Large intestine (tissue), 12 donors: ENCODE measurements at places on chromosomes 3 and 15.
A peak's percentile ranks its signal among the peaks of the same experiment; 100 is the strongest.

DNA sequence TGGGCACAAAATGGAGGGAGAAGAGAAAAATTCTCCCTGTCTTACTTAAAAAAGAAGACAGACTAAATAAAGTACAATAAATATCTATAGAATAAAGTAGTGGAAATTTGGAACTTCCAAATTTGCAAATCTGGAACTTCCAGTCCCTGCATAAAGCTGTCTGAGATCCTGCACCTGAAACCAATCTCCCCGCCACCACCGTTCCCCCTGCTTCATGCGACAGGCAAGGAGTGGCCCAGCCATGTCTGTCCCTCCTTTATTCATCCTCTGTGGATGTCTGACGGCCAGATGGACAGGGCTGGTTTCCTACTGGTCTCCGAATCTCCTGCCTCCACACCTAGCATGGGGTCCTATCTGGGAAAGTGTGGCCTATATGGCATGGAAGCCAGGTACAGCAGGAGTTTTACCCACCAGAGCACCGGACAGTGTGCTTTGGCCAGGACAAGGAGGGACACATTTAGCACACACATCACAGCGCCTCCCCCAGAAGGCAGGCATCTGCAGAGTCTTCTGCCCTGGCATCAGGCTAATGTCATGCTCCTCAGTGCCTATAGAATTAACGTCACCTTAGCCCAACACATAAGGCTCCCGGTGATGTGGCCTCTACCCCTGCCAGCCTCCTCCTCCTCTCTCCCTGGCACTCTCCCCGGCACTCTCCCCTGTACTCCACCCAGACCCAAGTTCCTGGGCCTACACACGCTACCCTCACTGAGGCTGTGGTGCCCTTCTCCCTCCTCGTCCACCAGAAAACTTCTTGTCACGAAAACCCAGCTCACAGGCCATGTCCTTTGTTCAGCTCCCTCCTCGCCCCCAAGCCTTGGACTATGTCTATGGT lies 170.8 kb downstream of the XXYLT1 start:
- H3K36me3 ChIP-seq, result no peaks in the 10 kb centered on the region
- no peak overlapping the region for H3K27ac ChIP-seq
- no peak for DNase-seq
- H3K4me1 ChIP-seq, result peaks cover 36% of the 10 kb centered on the region
- H3K27me3 ChIP-seq, result no peaks in the 10 kb centered on the region
- H3K4me3 ChIP-seq, result no peak overlapping the region

GRCh38 chr15:33831646-33832045 lies 136.7 kb upstream of the CHRM5 start:
- H3K4me3 ChIP-seq, result no peak overlapping the region
- H3K27me3 ChIP-seq, result no peaks in the 10 kb centered on the region
- H3K4me1 ChIP-seq, result no peaks in the 10 kb centered on the region

GRCh38 chr3:52357151-52358080 lies 41.3 kb downstream of the DNAH1 start:
- H3K4me1 ChIP-seq, result no peaks in the 10 kb centered on the region
- H3K4me3 ChIP-seq, result no peak overlapping the region
- no peaks in the 10 kb centered on the region for H3K27me3 ChIP-seq
- no peak for DNase-seq
- no peak overlapping the region for H3K27ac ChIP-seq

GRCh38 chr3:185950728-185951127 lies 12.9 kb upstream of the TRA2B start:
- H3K4me3 ChIP-seq, result no peak overlapping the region
- H3K4me1 ChIP-seq, result peaks cover 9% of the 10 kb centered on the region
- no peak overlapping the region for H3K27ac ChIP-seq
- peak; percentile 39 for DNase-seq

- no peak for DNase-seq
- H3K27me3 ChIP-seq, result no peaks in the 10 kb centered on the region
- no peaks in the 10 kb centered on the region for H3K4me1 ChIP-seq
- H3K36me3 ChIP-seq, result no peaks in the 10 kb centered on the region
Measured at GRCh38 chr3:76679541-76679940, 360.4 kb upstream of the ROBO2 start.

GRCh38 chr3:100023150-100023549 lies 91.2 kb downstream of the FILIP1L start:
- no peaks in the 10 kb centered on the region for H3K36me3 ChIP-seq
- H3K27me3 ChIP-seq, result no peaks in the 10 kb centered on the region
- H3K4me3 ChIP-seq, result no peak overlapping the region
- no peak overlapping the region for H3K27ac ChIP-seq
- no peak for DNase-seq

- H3K36me3 ChIP-seq, result no peaks in the 10 kb centered on the region
- H3K27ac ChIP-seq, result no peak overlapping the region
- H3K4me1 ChIP-seq, result no peaks in the 10 kb centered on the region
- DNase-seq, result peak; percentile 11
- H3K27me3 ChIP-seq, result no peaks in the 10 kb centered on the region
Measured at GRCh38 chr3:62184559-62184958, 188.8 kb downstream of the FEZF2 start.
